ENCODE measurements at places on chromosomes 3 and 15. TPM values are rescaled to one million over a fixed set of nuclear protein-coding genes. Genes with fewer than 3 reads are reported as not detected.
A peak's percentile ranks its signal among the peaks of the same experiment; 100 is the strongest.

ARGFX gene
- polyA plus RNA-seq: not detected

AADAC gene
- polyA plus RNA-seq: not detected

DNA sequence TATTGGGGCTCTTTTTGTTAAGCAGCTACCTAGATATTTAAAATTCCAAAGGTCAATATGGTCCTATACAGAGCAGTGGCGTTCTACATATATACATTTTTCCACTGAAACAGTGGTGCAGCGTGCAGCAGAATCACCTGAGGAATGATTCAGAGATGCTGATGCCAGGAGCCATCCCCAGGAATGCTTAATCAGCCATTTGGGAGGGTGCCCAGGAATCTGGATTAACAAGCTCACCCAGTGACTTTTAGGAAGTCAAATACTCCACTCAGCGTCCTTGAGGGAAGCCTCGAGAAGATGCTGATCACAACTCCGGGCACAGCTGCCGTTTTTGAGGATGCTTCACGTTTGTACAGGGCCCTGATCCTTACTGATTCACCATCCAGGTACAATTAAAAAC is 82.6 kb upstream of the ARHGEF3 start:
- peak; percentile 31 for DNase-seq

GRCh38 chr3:182583545-182583944 is 209.8 kb upstream of the ATP11B start:
- DNase-seq: no peak

- no peak for DNase-seq
Measured at GRCh38 chr3:161422171-161422700, 50.9 kb upstream of the SPTSSB start.

PTX3 gene
- 251 TPM for polyA plus RNA-seq

- DNase-seq: no peak
Measured at GRCh38 chr3:62013951-62014350, 359.4 kb downstream of the FEZF2 start.

GABRR3 gene
- not detected for polyA plus RNA-seq

ACP3 gene
- polyA plus RNA-seq: 1.1 TPM

DNA sequence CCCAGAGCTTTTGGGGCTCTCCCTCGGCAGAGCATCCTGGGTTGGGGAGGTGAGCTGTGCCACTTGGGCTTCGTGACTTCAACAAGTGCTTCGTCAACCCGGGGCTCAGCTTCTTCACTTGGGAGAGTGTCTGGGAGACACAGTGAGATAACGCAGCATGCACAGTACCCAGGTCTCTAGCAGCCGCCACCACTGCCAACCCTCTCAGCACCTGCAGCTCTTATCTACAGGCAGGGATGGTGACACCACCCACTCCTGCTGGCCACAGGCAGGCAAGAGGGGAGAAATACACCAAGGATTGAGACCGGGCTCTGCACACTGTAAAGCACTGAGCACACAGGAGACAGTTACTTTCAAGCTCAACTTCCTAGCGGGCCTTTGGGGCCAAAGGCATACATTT is 11.6 kb downstream of the TKT start:
- DNase-seq: no peak

DUOXA2 gene
- polyA plus RNA-seq: not detected

COL8A1 gene
- 164 TPM for polyA plus RNA-seq

CYP1A2 gene
- polyA plus RNA-seq: not detected

DNA sequence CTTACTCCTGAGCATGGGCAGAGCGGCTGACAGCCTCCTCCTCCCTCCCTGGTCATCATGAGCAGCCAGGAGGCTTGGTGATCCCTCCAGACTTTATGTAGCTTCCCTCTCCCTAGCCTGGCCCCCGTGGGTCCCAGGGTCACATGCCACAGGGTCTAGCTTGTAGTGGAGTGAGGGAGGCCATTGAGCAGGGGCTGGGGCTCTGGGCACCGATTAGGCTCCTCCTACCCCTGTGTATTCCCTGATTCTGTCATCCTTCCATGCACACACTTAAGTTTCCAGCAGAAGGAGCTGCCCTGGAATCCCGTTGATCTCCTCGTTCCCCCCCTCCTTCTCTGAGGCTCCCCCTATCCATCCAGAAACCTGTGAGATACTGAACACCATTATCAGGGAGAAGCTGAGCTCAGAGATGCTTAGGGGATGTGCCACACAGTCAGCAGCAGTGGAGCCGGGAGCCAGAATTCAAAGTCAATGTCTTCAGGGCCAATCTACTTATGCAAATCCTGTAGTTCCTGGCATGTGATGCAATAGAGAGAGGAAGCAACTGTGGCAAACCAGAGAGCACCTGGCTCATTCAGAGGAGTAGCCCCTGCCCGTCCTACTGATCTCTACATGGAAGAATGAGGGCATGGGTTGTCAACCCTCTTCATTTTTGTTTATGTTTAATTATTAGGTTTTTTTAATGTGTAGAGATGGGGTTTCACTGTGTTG is 17.2 kb downstream of the CCDC33 start:
- DNase-seq: peak; percentile 22

DNA sequence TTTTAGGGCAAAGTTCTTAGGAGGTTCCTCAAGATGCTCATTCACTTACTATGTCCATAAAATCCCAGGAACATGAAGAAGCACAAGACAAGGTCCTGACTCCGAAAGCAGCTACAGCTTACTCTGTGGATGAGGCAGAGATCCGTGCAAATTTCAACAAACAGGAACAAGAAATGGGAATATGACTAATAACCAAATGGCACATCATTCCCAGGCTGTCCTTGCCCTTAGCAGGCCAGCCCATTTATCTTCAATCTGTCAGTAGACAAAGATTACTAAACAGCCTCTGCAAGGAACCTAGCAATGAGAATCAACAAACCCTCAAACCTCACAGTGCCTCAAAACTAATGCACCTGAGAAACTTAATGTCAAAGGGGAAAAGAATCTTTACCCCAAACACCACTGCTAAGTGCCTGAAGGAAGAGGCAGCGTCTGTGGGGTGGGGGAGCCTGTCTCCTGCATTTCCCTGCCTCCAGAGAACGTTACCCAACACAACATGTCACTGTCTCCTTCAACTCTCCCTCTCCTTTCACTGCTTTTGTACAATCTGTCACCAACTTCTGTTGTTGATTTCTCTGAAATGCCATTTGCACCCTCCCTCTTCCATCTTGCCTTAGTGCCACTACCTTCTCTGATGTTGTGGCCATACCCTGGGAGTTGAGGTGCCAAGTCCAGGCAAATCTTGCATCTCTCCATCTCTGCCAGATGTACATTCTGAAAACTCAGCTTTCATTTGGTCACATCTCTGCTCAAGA is 4.8 kb downstream of the TNFAIP8L3 start:
- DNase-seq: peak; percentile 78

DNA sequence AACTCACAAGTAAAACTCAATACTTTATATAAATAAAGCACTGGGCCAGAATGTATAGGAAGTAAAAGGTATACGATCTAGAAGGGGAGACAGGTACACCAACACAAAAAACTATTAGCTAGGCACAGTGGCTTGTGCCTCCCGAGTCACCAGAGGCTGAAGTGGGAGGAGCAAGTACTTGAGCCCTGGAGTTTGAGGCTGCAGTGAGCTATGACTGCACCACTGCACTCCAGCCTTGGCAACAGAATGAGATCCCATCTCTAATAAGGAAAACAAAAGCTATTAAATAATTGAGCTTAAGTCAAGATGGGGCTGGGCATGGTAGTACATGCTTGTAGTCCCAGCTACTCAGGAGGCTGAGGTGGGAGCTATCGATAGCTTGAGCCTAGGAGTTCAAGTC is 17.0 kb downstream of the PIK3CB start:
- DNase-seq: no peak

DNA sequence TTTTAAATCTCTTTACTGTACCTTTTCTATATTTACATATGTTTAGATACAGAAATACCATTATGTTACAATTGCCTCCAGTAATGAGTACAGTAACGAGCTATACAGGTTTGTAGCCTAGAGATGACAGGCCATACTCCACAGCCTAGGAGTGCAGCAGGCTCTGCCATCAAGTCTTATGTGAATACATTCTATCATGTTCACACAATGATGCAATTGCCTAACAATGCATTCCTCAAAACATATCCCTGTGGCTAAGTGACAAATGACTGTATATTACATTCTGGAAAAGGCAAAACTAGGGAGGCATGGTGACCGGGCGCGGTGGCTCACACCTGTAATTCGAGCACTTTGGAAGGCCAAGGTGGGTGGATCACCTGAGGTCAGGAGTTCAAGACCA is 192.4 kb upstream of the IGF1R start:
- DNase-seq: peak; percentile 19

- DNase-seq: no peak
Measured at GRCh38 chr3:37907906-37908305, 46.2 kb downstream of the CTDSPL start.

- DNase-seq: peak; percentile 38
Measured at GRCh38 chr3:113532698-113533533, 561 bp downstream of the SIDT1 start.

GRCh38 chr3:120552184-120553172 is 43.7 kb upstream of the NDUFB4 start:
- no peak for DNase-seq

DNA sequence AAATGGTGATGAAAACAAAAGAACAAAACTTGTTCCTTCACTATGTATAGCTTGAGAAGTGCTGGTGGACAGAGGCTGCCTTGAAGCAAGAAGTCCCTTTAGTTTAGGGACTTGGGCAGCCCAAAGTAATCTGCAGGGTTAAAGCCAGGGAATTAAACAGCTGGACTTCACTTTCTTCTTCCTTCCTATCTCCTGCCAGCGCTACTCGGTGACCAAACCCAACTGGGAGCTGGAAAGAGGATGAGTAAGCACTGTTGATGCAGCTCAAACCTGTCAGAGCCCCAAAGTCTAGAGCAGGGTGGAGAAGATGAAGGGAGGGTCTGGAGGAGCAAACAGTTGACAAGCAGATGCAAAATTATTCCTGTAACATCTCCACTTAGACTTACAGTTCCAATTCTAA is 73.1 kb upstream of the FBN1 start:
- peak; percentile 87 for DNase-seq

GRCh38 chr3:46909535-46910161 is 32.1 kb downstream of the PTH1R start:
- peak; percentile 94 for DNase-seq

- DNase-seq: no peak
Measured at GRCh38 chr3:111190518-111190917, 118.9 kb downstream of the NECTIN3 start.

DNA sequence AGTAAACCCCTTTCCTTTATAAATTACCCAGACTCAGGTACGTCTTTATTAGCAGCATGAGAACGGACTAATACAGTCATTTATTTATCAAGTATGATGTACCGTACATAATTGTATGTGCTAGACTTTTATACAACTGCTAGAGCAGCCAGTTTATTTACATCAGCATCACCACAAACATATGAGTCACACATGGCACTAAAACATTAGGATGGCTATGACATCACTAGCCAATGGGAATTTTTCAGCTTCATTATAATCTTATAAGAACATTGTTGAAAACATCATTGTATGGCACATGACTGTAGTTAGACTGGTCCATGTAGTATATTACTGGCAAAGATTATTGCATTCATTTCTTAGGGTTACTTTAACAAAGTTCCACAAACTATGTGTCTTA is 121.7 kb downstream of the ZMAT3 start:
- DNase-seq: peak; percentile 9

DNA sequence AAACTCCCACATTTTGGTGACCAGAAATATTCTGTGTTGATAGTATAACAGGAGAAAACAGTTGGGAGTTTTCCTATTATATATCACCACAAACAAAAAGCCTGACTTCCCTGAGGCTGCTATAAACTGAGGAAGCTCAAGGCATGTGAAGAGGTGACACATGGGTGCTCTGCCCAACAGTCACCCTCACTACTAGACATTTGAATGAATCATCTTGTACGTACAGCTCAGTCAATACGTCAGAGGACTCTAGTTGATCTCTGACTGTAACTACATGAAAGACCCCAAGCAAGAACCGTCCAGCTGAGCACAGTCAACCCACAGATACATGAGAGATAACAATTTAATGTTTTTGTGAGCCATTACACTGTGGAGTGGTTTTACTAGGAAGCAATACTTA is 338.3 kb upstream of the ATP11B start:
- DNase-seq: no peak

DNA sequence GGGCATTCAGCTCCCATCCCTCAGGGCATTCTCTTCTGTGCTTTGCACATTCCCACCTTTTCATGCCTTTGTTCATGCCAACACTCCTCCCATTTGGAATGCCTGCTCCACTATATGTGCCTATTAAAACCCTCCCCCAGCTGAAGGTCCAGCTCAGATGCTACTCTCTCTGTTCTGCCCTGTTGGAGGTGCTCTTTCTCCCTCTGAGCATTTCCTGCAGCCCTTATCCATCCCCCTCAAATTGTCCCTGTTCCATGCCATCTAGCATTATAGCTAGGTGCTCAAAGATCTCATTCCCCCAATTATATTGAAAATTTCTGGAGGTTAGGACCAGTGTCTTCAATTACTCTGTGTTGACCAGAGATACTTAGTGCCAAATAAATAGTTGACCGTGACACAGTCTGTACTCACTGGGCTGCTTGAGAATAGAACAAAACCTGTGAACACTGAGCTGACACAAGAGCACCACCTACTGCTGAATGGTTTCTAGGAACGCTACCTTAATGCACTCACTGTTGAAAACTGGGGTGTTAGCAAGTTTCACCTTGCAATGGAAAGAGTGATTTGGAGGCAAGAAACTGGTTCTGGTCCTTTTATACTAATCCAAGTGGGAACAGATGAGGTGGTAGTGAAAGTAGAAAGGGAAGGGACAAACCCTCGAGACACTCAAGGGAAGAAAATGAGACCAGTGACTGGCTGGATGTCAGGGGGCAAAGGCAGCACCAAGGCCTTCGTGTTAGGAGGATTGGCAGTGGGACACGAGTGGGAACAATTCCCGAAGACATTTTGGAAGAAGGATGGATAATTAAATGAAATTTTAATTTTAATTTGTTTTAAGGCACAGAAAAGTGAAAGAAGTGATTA is 289.8 kb upstream of the ROPN1 start:
- peak; percentile 58 for DNase-seq

- no peak for DNase-seq
Measured at GRCh38 chr3:178736300-178736699, 200.1 kb downstream of the KCNMB2 start.

GRCh38 chr3:4416427-4416945 is 50.6 kb downstream of the SUMF1 start:
- no peak for DNase-seq

DNA sequence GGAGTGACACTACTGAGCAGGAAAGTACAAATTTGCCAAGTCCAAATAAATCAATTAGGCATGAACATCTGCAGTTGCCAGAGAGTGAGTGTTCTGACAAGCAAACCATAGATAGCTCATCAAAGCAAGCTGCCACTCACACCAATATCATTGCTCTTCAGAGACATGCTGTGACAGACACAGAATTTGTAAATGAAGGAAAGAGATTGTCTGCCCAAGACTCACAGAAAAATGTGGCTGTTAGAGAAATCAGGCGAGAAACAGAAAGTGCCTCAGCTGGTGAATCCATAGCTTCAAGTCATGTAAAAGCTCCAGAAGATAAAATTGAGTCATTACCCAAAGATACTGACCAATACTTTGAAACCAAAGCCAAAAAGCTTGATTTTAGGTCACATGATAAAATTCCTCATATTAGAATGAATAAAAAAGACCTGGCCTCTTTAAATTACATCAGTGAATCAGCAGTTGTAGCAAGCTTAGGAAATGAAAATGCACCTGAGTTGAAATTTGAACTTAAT is 50.8 kb downstream of the CRYBG3 start:
- peak; percentile 61 for DNase-seq

Data from GM23248 (cell line).